ENCODE measurements at places on chromosomes 1 and 21.

DNA sequence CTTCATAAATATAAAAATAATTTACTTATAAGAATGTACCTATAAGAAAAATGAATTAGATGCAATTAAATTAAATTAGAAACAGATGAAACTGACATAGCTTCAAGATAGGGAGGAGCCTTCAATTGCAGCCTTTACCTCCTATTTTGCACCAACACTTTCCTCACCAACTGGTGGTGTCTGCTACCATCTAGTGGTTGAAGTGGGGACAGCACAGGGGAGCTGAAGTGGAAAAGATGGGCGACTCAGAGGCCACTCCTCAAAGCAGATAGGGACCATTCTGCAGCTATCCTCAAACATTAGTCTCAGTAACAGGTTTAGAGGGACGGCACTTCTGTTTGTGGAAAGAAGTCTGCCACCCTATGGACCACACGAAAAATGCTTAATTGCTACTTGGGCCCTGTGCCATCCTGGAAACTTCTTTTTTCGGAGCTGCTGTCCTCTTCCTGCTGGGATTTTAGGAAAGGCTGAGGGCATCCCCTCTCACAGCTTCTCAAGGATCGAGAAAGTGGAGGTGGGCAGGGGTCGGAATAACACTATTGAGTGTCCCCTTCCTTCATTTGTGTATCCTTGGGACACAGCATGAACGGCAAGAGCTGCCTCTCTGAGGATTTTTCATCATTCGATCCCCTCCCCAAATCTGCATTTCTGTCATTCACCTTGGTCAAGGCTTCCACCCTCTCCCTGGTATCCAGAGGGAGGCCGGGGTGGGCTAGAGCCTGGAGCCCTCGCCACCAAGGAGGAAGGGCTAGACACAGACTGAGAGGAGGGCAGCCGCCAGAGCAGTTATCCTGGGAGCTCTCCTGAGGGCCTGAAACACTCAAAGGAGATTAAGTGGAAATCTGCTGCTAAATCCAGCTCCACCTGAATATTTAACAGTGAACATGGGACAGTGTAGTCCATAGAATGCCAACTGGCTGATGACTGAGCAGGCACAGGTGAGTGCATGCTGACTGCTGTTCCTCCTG lies 9.6 kb downstream of the PROK1 start:
- DNase-seq: peak; percentile 87

- no peak for DNase-seq
Measured at GRCh38 chr1:15051882-15052528, 101.5 kb upstream of the TMEM51 start.

- no peak for DNase-seq
Measured at GRCh38 chr1:201625226-201625761, 86.4 kb downstream of the NAV1 start.

DNA sequence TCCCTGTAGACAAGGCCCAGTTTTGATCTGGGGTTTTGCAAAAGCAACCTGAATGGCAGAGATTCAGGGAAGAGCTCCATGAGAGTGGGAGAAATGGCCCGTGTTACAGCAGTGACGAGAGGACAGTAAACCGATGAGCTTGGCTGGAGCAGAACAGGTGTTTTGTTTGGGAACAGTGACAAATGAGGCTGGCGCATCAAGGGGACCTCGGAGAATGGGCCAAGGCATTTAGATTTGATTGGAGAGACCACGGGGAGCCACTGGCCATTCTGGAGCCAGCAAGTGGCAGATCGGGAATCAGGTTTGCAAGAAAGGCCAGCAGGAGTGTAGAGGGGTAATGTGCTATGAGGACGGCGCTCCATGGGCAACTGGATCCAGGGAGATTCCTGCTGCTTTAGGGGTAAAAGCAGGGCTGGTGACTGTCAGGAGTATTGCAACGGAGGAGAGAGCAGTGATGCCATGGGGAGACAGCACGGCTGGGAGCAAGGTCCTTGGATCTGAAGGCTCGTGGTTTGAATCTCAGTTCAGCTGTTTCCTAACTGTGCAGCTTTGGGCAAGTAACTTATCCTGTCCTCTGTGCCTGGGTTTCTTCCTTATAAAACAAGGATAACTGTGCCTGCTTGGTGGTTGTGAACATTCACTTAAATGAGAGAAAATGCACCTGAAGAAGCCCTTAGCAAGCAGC lies 9.9 kb upstream of the KLHDC7A start:
- no peak for DNase-seq
